ENCODE measurements at places on chromosomes 3 and 15.

- H3K27ac ChIP-seq: peak overlapping the region; percentile 18
- no peak for DNase-seq
- no peaks in the 10 kb centered on the region for H3K36me3 ChIP-seq
- H3K27me3 ChIP-seq: no peaks in the 10 kb centered on the region
- H3K4me1 ChIP-seq: peaks cover 22% of the 10 kb centered on the region
- no peak overlapping the region for H3K4me3 ChIP-seq
Measured at GRCh38 chr3:177928172-177928873, 607.9 kb upstream of the KCNMB2 start.

GRCh38 chr3:194046995-194047645 lies 88.8 kb upstream of the HES1 start:
- no peak overlapping the region for H3K27ac ChIP-seq
- H3K4me3 ChIP-seq: no peak overlapping the region
- DNase-seq: no peak

DNA sequence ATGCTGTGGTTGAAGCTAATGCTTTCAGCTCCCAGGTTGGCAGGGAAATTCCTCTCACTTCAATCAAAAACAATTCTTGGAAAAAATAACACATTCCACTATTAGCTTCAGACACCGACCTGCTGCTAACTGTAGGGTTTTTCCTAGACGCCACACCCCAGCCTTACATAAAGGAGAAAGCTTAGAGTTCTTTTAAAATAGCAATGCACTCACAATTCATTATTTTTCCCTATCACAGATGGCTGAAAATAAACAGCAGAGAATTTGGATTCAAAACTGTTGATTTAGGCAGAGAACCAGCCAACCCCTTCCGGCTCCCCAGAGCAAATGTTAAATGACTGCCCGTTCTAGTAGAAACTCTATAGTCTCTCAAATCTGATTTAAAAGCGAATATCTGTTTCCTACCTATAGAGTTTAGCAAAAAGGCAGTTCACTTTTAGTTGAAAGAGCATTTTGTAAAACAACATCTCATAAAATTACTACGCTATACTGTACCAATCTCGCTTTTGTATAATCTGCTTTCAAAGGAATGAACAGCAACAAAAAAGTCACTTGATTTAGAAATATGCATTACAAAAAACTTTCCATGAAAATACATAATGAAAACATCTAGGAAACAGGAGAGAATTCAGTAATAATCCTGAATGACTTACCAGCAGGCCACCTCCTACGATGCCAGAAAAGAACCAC lies 586 bp downstream of the TM4SF1 start:
- peaks cover 5% of the 10 kb centered on the region for H3K4me1 ChIP-seq
- peaks cover 31% of the 10 kb centered on the region for H3K27me3 ChIP-seq
- no peaks in the 10 kb centered on the region for H3K36me3 ChIP-seq
- H3K27ac ChIP-seq: no peak overlapping the region

- no peaks in the 10 kb centered on the region for H3K27me3 ChIP-seq
- no peaks in the 10 kb centered on the region for H3K36me3 ChIP-seq
- H3K4me3 ChIP-seq: peak overlapping the region; percentile 23
Measured at GRCh38 chr3:187935623-187936156, 190.4 kb upstream of the BCL6 start.

- no peaks in the 10 kb centered on the region for H3K36me3 ChIP-seq
- H3K4me1 ChIP-seq: no peaks in the 10 kb centered on the region
- no peaks in the 10 kb centered on the region for H3K27me3 ChIP-seq
Measured at GRCh38 chr3:147336543-147337278, 69.6 kb downstream of the ZIC4 start.

- DNase-seq: peak; percentile 17
- no peak overlapping the region for H3K4me3 ChIP-seq
- no peaks in the 10 kb centered on the region for H3K4me1 ChIP-seq
Measured at GRCh38 chr3:126118591-126118990, 34.7 kb upstream of the SLC41A3 start.

- H3K4me1 ChIP-seq: peaks cover 27% of the 10 kb centered on the region
- peak overlapping the region; percentile 91 for H3K4me3 ChIP-seq
- peaks cover 30% of the 10 kb centered on the region for H3K27me3 ChIP-seq
Measured at GRCh38 chr3:97821287-97821773, 481 bp upstream of the CRYBG3 start.

DNA sequence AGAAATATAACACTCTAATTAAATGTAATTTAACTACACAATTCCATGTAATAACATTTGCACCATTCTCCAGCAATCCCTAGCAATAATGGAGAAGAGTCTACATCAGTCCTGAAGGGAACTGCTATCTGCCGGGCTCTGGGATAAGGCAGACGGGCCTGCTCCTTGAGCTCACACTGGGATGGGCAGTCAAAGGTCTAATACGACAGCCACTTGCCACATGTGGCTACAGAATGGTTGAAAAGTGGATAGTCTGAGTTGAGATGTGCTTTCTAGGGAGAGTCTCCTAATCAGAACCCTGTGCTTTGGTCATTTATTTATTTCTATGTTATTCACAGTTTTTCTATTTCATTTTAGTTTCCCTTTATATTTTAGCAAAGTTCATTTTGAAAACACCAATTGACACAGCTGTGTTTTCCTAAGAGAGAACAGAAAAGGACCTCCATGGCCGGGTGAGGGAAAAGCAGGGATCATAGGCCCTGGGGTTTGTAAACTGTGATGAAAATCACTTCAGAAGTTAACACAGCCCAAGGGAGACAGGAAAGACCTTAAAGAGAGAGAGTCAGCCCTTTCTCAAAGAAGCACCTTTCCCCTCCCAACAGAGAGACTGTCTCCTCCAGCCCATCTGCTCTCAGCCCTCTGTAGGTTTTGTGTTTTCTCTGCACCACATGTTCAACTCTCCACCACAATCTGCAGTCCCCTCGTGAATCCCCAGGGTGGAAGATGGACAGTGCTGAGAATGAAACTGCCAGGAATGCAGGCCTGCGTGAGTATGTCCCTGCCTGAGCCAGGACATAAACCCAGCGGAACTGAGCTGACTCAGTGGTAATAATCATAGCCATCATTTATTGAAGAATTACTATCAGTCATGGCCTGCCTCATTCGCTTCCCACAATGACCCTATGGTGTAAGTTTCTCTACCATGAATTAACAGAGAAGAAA lies 11.6 kb downstream of the FSIP1 start:
- no peak overlapping the region for H3K4me3 ChIP-seq
- no peaks in the 10 kb centered on the region for H3K27me3 ChIP-seq
- H3K27ac ChIP-seq: peak overlapping the region; percentile 9
- no peaks in the 10 kb centered on the region for H3K36me3 ChIP-seq
